Progenitor cell of endocrine pancreas (in vitro differentiated cells): ENCODE measurements at places on chromosomes 3 and 15.
A peak's percentile ranks its signal among the peaks of the same experiment; 100 is the strongest.

DNA sequence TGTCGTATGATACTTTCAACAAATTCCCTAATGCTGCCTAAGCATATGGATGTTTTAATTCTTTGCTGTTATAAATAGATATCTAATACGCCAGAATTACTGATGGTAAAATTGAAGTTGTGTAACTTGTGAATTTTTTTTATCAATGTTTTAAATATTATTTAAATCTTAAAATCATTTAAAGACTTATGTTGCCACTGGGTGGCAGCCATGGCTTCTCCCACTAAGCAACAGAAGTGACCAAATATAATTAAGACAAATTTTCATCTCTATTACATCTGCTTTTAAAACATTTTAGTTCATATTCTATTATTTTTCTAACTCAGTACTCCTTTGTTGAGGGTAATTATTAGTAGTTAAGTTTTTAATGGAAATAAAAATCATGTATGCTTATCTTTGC, 8.1 kb upstream of the IL20RB start:
- DNase-seq: no peak

GRCh38 chr15:94080416-94080815, 150.9 kb upstream of the MCTP2 start:
- DNase-seq: no peak

DNA sequence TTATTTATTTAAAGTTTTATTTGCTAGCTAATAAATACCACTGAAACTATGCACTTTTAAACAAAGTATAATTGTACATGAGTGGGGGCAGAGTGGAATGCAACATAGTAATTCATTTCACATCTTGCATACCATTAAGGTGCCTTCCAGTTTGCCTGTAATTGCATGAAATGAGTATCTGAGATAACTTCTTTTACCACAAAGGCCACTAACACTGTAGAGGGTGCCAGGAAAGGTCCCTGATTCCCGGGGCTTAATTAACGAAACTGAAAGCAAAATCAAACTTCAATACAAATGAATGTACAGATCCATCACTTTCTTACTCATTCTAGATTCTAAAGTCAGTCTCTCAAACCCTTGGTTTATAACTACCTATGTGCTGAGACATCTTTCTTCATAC, 2.1 kb downstream of the CD47 start:
- no peak for DNase-seq

DNA sequence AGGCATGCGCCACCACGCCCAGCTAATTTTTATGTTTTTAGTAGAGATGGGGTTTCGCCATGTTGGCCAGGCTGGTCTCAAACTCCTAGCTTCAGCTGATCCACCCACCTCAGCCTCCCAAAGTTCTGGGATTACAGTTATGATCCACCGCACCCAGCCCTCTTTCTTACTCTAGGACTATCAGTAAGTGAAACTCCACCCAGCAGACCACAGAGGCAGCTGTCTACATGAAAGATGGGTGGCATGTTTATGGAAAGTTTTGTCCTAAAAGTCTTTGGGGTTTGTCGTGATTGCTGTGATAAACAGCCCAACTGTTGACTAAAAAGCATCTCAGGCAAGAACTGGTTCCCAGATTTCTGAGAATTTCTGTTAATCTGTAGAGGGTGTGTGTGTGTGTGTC, 10.9 kb downstream of the ARL6IP5 start:
- no peak for DNase-seq

DNA sequence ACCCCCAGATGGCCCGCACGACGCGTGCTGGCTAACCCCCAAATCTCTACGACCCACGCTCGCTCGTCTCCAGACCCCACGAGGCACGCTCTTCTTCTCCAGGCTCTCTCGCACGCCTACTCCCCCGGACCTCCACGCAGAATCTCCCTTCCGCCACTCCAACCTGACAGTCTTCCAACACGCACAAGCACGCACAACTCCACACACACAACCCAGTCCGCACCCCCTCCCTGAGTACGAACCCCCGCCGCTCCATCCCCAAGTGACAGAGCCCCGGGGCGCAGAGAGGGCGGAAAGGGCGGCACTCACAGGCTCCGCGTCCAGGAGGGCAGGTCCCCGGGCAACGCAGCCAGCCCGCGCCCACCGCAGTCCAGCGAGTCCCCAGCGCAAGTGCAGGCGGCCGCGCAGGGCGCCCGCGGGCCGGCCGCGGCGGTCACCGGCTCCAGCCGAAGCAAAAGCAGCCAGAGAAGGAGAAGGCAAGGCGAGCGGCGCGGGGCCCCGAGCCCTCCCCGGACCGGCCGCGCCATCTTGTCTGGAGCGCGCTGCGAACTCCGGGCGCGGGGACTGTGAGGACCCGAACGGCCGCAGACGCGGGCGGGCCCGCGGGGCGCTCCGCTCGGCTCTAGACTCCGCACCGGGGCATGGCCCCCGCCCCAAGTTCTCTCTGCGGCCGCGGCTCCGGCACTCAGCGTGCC, 794 bp downstream of the LRIG1 start:
- DNase-seq: peak; percentile 43

- DNase-seq: no peak
Measured at GRCh38 chr3:119826711-119827608, 45.1 kb downstream of the NR1I2 start.

- peak; percentile 60 for DNase-seq
Measured at GRCh38 chr3:132721479-132722164, 587 bp downstream of the NPHP3 start.
